ENCODE measurements at places on chromosomes 1 and 21.

DNA sequence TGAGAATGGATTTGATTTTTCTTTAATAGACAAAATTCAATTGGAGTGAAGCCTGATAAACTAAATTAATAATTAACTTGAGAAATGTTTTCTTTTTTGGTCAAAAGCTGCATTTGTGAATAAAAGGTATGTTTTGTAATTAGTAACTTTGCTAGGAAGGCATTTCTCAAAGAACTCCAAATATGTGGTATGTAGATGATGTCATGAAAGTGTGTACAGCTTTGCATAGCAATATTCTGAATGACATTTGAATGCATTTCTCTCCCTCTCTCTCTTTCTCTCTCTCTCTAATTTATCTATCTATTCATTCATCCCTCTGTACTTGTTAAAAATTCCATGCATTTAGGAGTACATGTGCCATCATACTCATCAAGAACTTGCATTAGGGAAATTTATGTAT lies 109.1 kb upstream of the ADAMTS5 start:
- no peak for DNase-seq

DNA sequence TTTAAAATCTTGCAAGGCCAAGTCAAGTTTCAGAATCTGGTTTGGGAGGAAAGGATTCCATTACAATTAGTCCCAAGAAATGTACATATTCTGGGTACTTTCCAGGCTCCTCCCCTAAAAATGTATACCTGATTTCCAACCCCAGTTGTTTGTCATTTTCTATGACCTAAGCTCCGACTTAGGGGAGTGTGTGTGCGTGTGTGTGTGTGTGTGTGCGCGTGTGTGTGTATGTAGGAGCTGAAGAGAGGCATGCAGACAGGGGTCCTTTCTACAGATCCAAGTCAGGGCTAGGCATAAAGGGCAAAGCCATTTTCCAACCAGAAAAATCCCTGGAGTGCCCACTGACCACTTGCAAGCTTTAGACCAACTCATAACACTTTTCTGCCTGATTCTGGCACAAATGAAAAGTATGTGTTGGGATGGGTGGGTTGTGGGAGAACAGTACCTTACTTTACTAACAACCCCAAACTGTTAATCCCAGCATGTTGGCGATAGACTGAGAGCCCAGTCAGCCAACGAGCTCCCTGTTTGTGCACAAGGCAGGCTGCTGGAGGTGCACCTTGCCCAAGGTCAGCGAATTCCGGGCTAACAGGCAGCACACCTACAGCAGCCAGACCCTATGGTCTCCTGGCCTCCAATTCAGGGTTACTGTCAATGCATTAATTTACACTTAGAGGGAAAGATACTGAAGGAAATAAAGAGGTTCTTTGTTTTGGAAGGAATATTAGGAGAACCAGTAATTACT lies 1.7 kb downstream of the TRABD2B start:
- no peak for DNase-seq

DNA sequence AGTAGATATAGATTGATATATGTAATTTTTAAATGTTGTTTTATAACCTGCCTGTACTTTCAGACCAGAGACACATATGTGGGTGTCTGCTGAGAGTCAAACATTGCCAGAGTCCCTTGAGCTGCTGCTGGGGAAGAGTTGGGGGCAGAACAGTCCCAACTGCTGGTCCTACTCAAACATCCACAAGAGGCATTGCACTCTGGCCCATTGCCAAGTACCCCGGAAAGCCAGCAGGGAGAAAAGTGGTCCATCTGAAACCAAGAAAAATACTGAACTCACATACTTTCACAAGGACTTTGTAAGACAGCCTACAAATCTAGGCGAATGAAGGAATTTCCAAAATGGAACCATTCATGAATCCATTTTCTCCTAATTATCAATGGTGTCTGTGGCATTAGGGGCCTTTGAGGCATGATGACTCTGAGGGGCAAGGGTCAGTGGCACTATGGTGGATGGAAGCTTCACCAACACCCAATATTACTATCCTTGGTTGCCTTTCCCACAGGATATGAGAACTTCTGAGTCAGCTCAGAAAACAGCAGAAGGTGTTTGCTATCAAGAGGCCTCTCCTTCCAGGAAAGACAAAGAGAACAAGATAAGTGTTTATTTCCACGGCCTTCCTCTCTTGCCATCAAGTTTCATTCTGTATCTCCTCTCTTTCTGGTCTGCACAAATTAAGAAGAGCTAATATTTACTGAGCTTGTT lies 7.3 kb upstream of the TBX15 start:
- DNase-seq: no peak

- DNase-seq: peak; percentile 55
Measured at GRCh38 chr1:159008744-159009188, 941 bp upstream of the IFI16 start.

GRCh38 chr1:54464477-54465146 lies 58.4 kb upstream of the SSBP3 start:
- no peak for DNase-seq
